ENCODE measurements at places on chromosomes 2 and 18. TPM values are rescaled to one million over a fixed set of nuclear protein-coding genes. Genes with fewer than 3 reads are reported as not detected.

GRCh38 chr2:98465456-98466226 lies 21.0 kb downstream of the INPP4A start:
- H3K27me3 ChIP-seq, result no peaks in the 10 kb centered on the region
- H3K4me3 ChIP-seq, result no peak overlapping the region
- H3K27ac ChIP-seq, result peak overlapping the region; percentile 28
- no peak for DNase-seq
- no peaks in the 10 kb centered on the region for H3K36me3 ChIP-seq

- no peak for DNase-seq
- H3K4me1 ChIP-seq, result peaks cover 13% of the 10 kb centered on the region
- no peak overlapping the region for H3K27ac ChIP-seq
Measured at GRCh38 chr2:236775511-236775910, 205.9 kb downstream of the ACKR3 start.

- no peaks in the 10 kb centered on the region for H3K36me3 ChIP-seq
- H3K4me1 ChIP-seq, result no peaks in the 10 kb centered on the region
- H3K4me3 ChIP-seq, result no peak overlapping the region
- DNase-seq, result no peak
- no peaks in the 10 kb centered on the region for H3K27me3 ChIP-seq
- no peak overlapping the region for H3K27ac ChIP-seq
Measured at GRCh38 chr2:140869107-140869506, 1261.7 kb downstream of the LRP1B start.

GRCh38 chr18:79507076-79507545 lies 111.4 kb downstream of the NFATC1 start:
- H3K27ac ChIP-seq, result peak overlapping the region; percentile 86
- H3K4me1 ChIP-seq, result peaks cover 21% of the 10 kb centered on the region
- DNase-seq, result no peak

DNA sequence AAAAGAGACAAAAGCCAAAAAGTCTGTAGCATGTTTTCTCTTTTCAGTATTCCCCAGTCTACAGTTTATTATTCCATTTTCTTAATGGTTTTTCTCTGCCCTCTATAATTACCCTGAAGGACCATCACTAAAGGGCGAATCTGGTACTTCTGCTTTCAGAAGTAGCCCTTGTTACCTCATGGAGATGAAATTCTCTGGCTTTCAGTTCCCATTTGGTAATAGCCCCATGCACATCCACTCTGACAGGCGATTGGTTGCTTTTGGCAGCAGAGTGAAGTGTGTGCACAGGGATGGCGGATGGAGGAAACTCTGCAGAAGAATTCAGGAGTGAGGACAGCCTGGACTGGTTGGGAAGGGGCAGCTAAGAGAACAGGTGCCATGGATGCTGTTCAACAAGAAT lies 66.3 kb upstream of the NABP1 start:
- H3K27ac ChIP-seq, result no peak overlapping the region
- DNase-seq, result no peak
- no peaks in the 10 kb centered on the region for H3K4me1 ChIP-seq

GRCh38 chr2:124480958-124481357 lies 455.9 kb downstream of the CNTNAP5 start:
- H3K4me3 ChIP-seq, result no peak overlapping the region
- no peaks in the 10 kb centered on the region for H3K27me3 ChIP-seq
- DNase-seq, result no peak

DNA sequence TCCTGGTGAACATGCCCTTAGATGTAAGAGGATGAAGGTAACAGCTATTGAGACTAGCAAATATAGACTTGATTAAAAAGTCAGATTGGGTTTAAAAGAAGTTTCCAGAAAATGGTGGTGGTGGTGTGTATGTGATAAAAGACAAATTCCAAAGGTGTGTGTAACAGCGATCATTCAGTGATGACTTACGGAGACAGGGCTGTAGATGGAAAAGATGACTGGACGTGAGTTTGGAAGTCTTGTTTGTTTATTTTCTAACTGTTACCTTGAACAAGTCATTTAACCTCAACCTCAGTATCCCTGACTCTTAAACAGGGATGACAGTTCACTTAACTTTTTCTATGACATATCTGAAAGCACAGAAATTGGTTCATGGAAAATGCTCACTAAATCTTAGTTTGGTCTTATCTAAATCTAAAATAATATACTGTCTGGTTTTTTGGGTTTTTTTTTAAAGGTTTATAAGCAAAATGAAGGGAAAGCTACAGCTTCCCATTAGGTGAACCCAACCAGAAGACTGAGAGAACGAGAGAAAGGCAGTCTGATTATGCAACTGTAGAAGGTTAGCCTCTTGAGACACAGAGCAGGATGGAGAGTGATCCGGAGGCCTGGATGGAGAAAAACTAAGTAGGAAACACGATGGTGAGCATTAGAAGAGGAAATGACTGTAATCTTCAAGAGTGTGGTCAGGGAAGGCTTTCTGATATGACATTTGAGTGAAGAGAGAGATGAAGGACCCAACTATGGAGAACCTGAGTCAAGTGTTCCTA lies 71.9 kb downstream of the TCF4 start:
- no peak overlapping the region for H3K27ac ChIP-seq
- H3K4me3 ChIP-seq, result no peak overlapping the region
- no peaks in the 10 kb centered on the region for H3K4me1 ChIP-seq
- DNase-seq, result no peak
- no peaks in the 10 kb centered on the region for H3K36me3 ChIP-seq

PRSS56 gene
- total RNA-seq, result not detected

GRCh38 chr2:68603059-68603458 lies 40.3 kb upstream of the PROKR1 start:
- no peak overlapping the region for H3K27ac ChIP-seq
- no peak overlapping the region for H3K4me3 ChIP-seq
- DNase-seq, result no peak
- no peaks in the 10 kb centered on the region for H3K36me3 ChIP-seq
- H3K27me3 ChIP-seq, result no peaks in the 10 kb centered on the region

GRCh38 chr2:190759749-190760213 lies 110.9 kb downstream of the NAB1 start:
- no peak overlapping the region for H3K4me3 ChIP-seq
- no peak for DNase-seq
- H3K4me1 ChIP-seq, result no peaks in the 10 kb centered on the region
- no peaks in the 10 kb centered on the region for H3K27me3 ChIP-seq
- no peaks in the 10 kb centered on the region for H3K36me3 ChIP-seq

DNA sequence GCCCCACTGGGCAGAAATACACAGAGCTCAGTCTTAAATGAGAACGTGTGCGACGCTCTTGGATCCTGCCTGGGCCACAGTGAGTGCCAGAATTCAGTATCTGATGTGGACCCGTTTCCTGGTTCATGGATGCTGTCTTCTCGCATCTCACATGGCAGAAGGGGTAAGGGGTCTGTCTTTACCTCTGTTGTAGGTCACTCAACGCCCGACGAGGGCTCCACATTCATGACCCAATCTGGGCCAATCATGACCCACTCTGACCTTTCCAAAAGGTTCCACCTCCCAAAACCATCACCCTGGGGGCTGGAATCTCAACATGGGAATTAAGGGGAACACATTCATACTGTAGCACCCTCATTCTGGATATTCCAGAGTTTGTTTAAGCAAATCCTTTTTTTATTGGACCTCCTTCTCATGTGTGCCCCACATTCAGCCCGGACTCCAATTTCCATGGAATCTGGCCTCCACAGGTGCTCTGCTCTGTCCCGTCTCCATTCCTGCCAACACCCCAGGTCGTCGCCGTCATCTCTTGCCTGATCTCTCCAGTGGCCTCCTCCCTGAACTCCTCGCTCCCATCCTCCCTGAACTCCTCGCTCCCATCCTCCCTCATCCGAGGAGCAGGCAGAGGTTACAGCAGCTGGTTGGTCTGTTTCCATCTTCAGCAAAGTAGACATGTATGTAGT lies 78.9 kb upstream of the OTOS start:
- no peaks in the 10 kb centered on the region for H3K36me3 ChIP-seq
- no peak overlapping the region for H3K27ac ChIP-seq
- H3K4me1 ChIP-seq, result no peaks in the 10 kb centered on the region

PDE1A gene
- 14.5 TPM for total RNA-seq
